Upper lobe of right lung (tissue), 1 donor: ENCODE measurements at places on chromosomes 12 and 14. TPM values are rescaled to one million over a fixed set of nuclear protein-coding genes. Genes with fewer than 3 reads are reported as not detected.

Gene KRT71
- total RNA-seq: not detected

Gene PRIMA1
- 1.9 TPM for total RNA-seq

Gene THTPA
- total RNA-seq: 15.5 TPM

Gene CRACR2A
- total RNA-seq: 5.4 TPM

Gene PRB4
- not detected for total RNA-seq

Gene PSME2
- 138 TPM for total RNA-seq

Gene CIT
- total RNA-seq: 6.8 TPM

Gene NR4A1
- total RNA-seq: 67.0 TPM

Gene FAM186B
- total RNA-seq: 0.75 TPM

Gene SIX6
- not detected for total RNA-seq

Gene KRT83
- not detected for total RNA-seq

Gene LRR1
- total RNA-seq: 6.0 TPM

Gene SPRYD4
- 3.2 TPM for total RNA-seq

Gene PAPOLA
- 153 TPM for total RNA-seq

Gene GALNT4
- total RNA-seq: 7.8 TPM

Gene TGM1
- 12.3 TPM for total RNA-seq

Gene TRHDE
- total RNA-seq: 7.3 TPM

Gene NEUROD4
- not detected for total RNA-seq

Gene AQP2
- total RNA-seq: not detected

Gene P2RX2
- total RNA-seq: 0.55 TPM

Gene FGF6
- not detected for total RNA-seq

Gene USP44
- 14.9 TPM for total RNA-seq

Gene IRAK4
- total RNA-seq: 18.4 TPM

Gene FLVCR2
- 28.6 TPM for total RNA-seq

Gene KCNH3
- total RNA-seq: 0.90 TPM

Gene DHH
- total RNA-seq: 2.1 TPM

Gene SLC39A9
- total RNA-seq: 55.6 TPM

Gene CARMIL3
- total RNA-seq: 0.96 TPM

Gene CEP170B
- 30.3 TPM for total RNA-seq

Gene PPFIA2
- total RNA-seq: 1.4 TPM

Gene ZNF891
- 2.4 TPM for total RNA-seq

Gene GLI1
- total RNA-seq: 1.4 TPM

Gene TAS2R20
- 1.2 TPM for total RNA-seq

Gene CD163
- total RNA-seq: 234 TPM
